Pons (tissue), 1 donor: ENCODE measurements at places on chromosomes 2 and 18.

GRCh38 chr2:138237667-138238384, 263.7 kb upstream of the SPOPL start:
- DNase-seq, result no peak

DNA sequence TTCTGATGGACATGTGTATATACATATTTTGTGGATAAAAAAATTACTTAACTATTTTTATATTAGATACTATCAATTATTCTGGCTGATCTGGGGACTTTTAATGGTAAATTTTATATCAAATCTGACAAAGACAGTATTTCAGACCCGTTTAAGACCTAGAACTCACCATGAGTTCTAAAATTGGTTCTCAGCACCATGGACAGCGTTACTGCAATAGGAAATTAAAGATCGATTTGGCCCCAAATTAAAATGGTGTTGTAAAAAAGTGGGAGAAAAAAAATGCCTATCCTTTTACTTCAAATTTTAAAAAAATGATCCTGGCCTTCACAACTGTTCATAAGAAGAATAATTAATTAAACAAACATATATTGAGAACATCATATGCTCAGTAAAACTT, 919 bp upstream of the SCN2A start:
- no peak for DNase-seq

GRCh38 chr2:233178994-233179847, 72.3 kb upstream of the ATG16L1 start:
- no peak for DNase-seq

GRCh38 chr2:156380117-156380645, 47.7 kb upstream of the NR4A2 start:
- DNase-seq, result no peak

- DNase-seq, result no peak
Measured at GRCh38 chr2:113150258-113150601, 22.8 kb downstream of the IL1RN start.

GRCh38 chr2:122999258-122999657, 1025.8 kb upstream of the CNTNAP5 start:
- no peak for DNase-seq

DNA sequence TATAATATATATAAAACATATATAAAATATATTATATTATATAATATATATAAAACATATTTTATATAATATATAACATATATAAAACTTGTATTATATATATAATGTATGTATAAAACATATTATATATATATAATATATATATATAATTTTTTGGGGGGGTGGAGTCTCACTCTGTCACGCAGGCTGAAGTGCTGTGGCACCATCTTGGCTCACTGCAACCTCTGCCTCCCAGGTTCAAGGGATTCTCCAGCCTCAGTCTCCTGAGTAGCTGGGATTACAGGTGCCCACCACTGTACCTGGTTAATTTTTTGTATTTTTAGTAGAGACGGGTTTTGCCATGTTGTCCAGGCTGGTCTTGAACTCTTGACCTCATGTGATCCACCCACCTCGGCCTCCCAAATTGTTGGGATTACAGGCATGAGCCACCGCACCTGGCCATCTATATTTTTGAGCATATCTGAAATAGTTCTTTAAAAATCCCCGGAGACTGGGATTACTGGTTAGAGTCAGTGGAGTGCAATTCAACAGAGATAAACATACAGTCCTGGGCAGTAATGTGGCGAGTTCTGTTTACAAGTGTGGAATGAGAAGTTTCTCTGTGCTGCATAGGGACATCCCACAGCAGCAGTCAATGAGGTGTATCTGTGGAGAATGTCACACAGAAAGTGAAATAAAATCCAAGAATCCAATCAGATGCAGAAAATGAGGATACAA, 208.4 kb downstream of the MYCN start:
- DNase-seq, result no peak

- no peak for DNase-seq
Measured at GRCh38 chr2:176089843-176090395, 2.6 kb upstream of the HOXD13 start.

DNA sequence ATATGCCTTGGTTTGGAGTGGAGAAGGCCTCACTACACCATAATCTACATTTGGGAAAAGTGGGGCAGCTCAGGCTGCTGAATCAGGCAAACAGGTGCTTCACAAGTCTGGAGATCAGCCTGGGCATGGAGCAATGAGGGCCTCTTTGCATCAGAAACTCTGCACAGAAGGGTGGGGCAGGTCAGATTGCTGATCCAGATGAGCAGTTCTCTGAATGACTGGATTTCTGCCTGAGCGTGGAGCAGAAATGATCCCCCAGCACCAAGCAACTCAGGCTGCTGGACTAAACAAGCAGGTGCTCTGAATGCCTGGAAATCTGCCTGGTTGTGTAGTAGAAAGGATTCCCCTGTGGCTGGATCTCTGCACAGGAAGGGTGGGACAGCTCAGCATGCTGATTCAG, 605.3 kb upstream of the ZNF804A start:
- DNase-seq, result no peak
